ENCODE measurements at places on chromosomes 16 and 17. TPM values are rescaled to one million over a fixed set of nuclear protein-coding genes. Genes with fewer than 3 reads are reported as not detected.

GRCh38 chr16:86302421-86303109, 207.8 kb upstream of the FOXF1 start:
- no peaks in the 10 kb centered on the region for H3K36me3 ChIP-seq
- DNase-seq = no peak
- no peak overlapping the region for H3K27ac ChIP-seq
- no peaks in the 10 kb centered on the region for H3K27me3 ChIP-seq

GRCh38 chr17:57295526-57296023, 39.3 kb downstream of the MSI2 start:
- no peaks in the 10 kb centered on the region for H3K36me3 ChIP-seq
- no peaks in the 10 kb centered on the region for H3K4me1 ChIP-seq
- no peaks in the 10 kb centered on the region for H3K27me3 ChIP-seq
- no peak overlapping the region for H3K4me3 ChIP-seq

DNA sequence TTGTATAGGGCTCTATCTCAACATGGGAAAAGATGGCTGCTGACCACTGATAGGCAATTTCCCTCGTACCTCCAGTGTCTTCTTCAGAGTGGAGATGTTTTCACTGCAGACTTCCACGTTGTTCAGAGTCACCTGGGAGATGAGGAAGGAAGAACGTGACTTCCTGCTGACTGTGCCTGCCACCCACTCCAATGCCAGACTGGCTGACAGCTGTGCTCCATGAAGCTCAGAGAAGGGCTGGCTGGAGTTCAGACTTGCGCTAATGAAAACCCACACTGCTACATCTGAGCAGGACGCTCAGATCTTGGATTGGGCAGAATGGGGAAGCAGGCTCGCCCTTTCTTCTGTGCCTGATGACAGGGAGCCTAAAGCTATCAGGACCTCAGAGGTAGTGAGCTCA, 33.1 kb downstream of the COG4 start:
- DNase-seq = no peak
- no peak overlapping the region for H3K27ac ChIP-seq
- no peak overlapping the region for H3K4me3 ChIP-seq
- H3K27me3 ChIP-seq = no peaks in the 10 kb centered on the region
- H3K4me1 ChIP-seq = no peaks in the 10 kb centered on the region

DNA sequence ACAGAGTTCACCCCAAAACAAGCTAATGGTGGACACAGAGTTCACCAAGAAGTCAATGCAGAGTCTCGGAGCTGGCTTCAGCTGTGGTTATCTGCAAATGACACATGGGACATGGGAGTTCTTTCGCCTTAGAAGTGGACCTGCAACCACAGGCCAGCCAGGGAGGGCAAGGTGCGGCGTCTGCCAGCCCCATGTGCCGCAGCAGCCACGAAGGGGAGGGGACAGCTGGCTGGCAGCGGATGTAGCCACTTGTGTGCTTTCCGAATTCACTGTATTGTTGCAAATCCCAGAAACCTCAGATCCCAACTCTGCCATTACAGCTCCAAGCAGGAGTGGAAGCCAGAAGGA, 24.8 kb downstream of the LMF1 start:
- no peaks in the 10 kb centered on the region for H3K27me3 ChIP-seq
- no peak for DNase-seq
- H3K36me3 ChIP-seq = no peaks in the 10 kb centered on the region
- H3K27ac ChIP-seq = no peak overlapping the region

DNA sequence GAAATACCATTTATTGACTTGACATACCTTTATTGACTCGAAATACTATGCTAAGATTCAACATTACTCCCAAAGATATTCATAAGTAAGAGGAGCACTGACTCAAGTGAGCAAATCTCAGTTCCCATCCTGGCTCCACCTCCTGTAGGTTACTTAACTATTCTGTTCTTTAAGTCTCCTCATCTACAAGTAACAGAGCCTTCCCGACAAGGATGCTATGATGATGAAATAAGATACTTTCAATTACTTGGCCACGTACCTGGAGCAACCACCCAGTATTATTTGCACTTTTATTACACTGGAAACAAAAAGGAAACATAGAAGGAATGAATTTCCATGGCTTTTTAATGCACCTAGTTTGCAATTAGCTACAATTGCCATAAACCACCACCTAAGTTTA, 16.3 kb downstream of the KANSL1 start:
- DNase-seq = no peak
- H3K4me3 ChIP-seq = no peak overlapping the region
- H3K27ac ChIP-seq = no peak overlapping the region

DNA sequence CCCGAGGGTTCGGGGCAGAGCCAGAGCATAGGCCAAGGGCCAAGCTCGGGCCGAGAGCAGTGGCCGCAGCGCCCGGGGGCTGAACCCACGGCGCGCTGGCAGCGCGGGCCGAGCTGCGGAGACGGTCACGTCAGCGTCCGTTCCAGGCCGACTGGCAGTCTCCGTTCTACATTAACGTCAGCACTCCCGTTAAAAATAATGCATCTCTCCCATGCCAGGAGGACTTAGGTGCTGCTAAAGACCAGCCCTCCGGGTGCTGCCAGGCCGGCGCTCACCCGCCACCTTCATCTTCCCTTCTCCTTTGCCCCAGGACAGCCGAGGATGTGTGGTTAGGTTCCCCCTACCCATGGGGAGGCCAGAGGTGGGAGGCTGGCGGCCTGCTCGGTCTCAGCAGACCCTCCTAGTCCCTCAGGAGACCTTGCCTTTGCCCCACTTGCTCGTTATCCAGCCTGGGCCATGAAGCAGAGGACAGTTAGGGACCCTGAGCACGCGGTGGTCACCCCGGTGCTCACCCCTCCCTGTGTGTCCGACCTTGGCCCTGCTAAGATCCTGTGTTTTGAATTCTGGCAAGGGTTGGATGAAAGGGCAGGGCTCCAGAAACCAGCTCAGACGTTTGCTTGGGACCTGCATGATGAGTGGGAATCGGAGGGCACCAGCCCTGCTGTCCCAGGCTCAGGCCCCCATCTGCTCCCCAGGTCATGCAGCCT, 572 bp downstream of the MPG start:
- DNase-seq = peak; percentile 49
- no peaks in the 10 kb centered on the region for H3K36me3 ChIP-seq
- H3K27ac ChIP-seq = peak overlapping the region; percentile 93
- no peaks in the 10 kb centered on the region for H3K27me3 ChIP-seq
- H3K4me3 ChIP-seq = peak overlapping the region; percentile 81
- H3K4me1 ChIP-seq = peaks cover 29% of the 10 kb centered on the region

DNA sequence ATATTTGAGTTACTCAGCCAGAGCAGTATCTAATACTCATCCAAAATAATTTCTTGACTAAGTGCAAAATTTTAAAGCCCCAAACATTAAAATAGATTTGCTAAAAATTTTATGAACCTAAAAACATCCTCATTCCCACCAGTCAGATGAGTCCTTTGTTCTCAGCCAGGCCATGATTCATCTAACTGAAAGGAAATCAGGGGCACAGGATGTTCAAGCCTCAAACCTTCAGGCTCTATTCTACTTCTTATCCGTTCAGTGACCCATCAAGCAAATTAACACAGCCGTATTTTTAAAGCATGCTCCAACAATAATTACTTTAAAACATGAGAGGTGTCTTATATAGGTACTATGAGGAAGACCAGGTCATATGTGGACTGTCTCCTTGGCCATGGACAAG, 176.5 kb upstream of the MON1B start:
- no peaks in the 10 kb centered on the region for H3K4me1 ChIP-seq
- no peak overlapping the region for H3K4me3 ChIP-seq
- H3K27ac ChIP-seq = no peak overlapping the region
- DNase-seq = no peak
- H3K27me3 ChIP-seq = no peaks in the 10 kb centered on the region
- no peaks in the 10 kb centered on the region for H3K36me3 ChIP-seq

SLC5A10 gene
- total RNA-seq = not detected

CDR2L gene
- 25.4 TPM for total RNA-seq
